ENCODE measurements at places on chromosomes 1 and 21. TPM values are rescaled to one million over a fixed set of nuclear protein-coding genes. Genes with fewer than 3 reads are reported as not detected.
A peak's percentile ranks its signal among the peaks of the same experiment; 100 is the strongest.

DNA sequence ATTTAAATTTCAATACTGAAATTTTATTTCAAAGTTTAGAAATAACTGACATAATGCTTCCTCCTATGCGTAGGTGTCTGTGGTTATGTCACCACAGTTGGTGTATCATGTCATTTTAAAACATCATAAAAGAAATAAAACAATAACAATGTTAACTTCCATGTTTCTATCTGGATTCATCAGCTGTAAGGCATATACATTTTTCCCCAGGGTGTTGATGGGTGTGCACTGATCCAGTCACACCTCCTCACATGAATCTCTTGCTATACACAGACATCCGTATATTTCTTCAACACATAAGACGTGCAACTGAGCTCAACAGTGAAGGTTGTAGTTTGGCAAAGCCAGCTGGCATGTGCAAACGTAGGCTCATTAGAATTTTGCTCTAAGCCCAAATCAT, 6.2 kb downstream of the KCNA3 start:
- peak; percentile 44 for DNase-seq

DNA sequence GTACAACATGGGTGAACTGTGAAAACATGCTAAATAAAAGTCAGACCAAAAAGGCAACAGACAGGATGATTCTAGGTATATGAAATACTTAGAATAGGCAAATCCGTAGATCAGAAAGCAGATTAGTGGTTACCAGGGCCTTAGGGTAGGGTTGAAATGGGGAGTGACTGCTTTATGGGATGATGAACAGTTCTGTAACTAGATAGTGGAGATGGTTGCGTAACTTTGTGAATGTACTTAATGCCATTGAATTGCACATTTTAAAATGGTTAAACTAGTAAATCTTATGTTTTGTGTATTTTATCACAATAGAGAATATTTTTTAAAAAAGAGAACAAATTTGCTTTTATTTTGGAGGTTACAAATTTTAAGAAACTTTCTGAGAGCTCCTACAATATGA, 17.4 kb downstream of the ZNF326 start:
- no peak for DNase-seq

DNA sequence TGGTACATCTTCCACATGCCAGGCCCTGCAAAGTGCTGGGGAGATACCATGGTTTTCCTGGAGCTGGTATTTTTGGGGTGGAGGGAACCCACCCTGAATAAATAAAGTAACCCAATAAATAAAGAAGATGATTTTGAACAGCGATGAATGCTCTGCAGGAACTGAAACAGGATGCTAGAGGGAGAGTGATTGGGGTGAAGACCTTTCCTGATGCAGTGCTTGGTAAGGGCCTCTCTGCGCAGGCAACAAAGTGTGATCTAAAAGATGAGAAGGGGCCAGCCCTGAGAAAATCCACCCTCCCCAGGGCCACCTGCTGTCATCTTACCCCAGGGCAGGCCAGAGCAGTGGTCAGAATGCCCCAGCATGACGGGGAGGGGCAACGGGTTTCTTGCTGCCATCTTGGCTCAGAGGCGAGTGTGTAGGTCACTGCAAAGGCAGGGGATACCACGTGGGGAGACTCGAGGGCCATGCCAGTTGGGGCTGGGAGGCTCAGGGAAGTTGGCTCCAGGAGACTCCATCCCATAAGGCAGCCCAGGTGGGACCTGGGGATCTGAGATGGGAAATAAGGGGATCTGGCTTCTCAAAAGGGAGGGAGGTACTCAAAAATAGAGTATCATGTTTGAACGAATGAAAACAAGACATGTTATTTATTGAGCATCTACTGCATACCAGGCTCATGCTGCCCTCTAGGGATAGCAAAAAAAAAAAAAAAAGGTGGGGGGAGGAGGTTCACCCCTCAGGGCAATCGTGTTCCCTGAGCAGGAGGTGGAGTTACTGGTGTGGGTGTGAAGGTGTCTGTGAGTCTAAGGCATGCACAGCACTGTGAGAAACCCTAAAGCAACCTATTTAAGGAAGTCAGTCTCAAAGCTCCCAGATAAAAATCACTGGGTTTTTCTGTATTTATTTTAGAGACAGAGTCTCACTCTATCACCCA, 2.8 kb downstream of the SRARP start:
- DNase-seq = no peak

- no peak for DNase-seq
Measured at GRCh38 chr1:156706657-156707416, 1.5 kb upstream of the CRABP2 start.

- no peak for DNase-seq
Measured at GRCh38 chr1:58293388-58293787, 253.1 kb downstream of the OMA1 start.

Gene BMP8A
- not detected for total RNA-seq

DNA sequence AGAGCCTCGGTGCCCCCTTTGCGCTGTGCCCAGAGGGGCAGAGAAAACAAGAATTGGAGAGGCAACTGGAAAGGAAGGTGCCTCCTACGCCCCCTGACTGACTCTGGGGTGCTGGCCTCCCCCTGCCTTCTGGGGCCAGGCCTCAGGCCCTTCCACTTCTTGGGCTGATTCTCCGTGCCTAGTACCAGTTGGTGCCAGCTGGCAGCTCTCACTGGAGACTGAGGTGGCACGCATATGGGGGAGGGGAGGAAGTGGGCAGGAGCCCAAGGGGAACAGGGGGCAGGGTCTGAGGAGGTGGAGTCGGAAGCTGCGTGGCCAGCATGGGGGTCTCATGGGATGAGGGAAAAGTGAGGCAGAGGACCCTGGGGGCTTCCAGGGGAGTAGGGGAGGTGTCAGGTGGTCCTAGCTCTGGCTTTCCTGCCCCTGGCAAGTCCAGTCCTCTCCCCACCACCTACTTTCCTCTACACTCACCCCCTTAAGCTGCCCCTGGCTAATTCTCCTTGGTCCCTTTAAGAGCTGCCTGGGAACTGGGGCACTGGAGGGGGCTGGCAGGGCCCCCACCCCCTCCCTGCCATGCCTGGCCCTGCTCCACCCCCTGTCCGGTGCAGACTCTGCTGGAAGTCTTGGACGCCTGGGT, 6.5 kb upstream of the SEMA4A start:
- no peak for DNase-seq

Gene ERG
- total RNA-seq = not detected

DNA sequence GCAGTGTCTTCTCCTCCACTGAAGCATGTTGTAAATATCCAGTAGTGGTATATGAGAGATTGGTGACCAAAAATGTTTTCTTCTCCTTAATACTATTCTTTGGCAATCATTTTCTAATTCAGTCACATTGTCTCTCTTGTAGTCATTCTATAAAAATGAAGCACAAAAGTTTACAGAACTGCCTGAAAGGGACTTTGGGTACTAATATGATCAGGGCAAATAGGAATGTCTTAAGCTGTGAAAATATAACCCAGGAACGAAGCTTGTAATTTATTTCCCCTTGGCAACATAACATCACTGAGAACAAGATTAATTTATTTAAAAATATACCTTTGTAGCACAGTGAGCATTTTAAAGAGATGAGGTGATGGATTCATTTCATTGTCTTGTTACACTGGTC, 4.9 kb downstream of the B3GALT2 start:
- DNase-seq = no peak

GRCh38 chr1:199914546-199914945, 113.0 kb upstream of the NR5A2 start:
- no peak for DNase-seq

Gene CHI3L2
- 1.9 TPM for total RNA-seq

Gene TRIM46
- 8.5 TPM for total RNA-seq

- DNase-seq = no peak
Measured at GRCh38 chr1:197620714-197621163, 154.5 kb downstream of the DENND1B start.

DNA sequence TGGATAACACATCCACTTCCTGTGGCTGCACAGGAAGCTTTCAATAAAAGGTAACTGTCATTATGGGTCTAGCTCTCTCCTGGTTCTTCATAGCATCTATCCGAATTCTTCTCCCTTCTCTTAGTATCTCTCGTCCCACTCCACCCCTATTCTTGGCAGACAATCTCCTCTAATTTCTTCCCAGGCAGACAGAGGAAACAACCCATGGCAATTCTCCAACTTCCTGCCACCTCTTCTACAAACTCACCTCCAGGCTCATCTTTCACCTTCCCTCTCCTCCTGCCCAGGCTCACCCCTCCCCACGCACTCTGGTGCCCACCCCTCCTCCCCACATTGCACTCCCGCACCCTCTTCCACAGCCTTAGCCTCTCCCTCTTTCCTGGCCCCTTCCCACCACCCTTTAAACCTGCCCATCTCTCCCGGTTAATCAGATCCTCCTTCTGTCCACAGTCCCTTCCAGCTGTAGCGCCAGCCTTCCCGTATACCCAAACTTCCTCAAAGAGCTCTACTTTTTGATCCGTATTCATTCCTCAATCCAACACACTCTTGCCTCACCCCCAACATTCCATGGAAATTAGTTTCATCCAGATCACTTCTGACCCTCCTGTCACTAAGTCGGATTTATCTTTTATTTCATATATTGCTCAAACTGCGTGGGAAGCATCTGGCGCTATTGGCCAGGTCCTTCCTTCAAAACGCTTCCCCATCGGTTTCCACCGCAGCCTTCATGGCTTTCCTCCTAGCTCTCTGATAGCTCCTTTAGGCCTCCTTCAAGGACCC, 25.9 kb downstream of the SHISA4 start:
- no peak for DNase-seq

Gene IFI6
- total RNA-seq = 24.9 TPM

- no peak for DNase-seq
Measured at GRCh38 chr1:15934211-15935055, 41.5 kb downstream of the ZBTB17 start.

- DNase-seq = peak; percentile 78
Measured at GRCh38 chr1:42913426-42914091, 45.1 kb downstream of the SLC2A1 start.

DNA sequence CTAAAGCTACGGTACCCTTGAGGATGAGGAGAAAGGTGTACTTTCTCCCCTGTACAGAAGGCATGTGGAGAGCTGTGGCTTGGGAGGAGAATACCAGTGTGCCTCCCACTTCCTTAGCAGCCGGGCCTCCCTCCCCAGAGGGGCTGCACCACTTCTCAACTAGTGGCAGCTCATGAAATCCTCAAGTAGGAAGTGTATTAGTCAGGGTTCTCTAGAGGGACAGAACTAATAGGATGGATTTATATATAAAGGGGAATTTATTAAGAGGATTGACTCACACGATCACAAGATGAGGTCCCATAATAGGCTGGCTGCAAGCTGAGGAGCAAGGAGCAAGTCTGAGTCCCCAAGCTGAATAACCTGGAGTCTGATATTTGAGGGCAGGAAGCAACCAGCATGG, 53.1 kb upstream of the PPP2R5A start:
- no peak for DNase-seq

GRCh38 chr1:23118957-23119792, 49.5 kb downstream of the LUZP1 start:
- peak; percentile 76 for DNase-seq

DNA sequence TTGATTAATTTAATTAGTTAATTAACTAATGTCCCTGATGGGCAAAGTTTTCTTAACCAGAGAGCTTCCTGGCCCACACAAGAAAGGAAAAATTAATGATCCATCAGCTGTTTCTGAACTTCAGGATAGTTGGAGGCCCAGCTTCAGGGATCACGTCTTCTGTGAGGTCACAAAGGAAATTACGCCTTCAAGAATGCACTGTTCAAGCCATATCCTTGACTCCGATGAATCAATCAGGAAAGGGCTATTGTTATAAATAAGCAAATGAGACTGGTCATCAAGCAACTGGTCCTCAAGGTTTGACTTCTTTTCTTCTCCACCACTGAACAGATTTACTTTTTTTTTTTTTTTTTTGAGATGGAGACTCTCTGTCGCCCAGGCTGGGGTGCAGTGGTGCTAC, 40.6 kb downstream of the TCP10L start:
- no peak for DNase-seq
